ENCODE measurements at places on chromosomes 2 and 18.
A peak's percentile ranks its signal among the peaks of the same experiment; 100 is the strongest.

- DNase-seq, result peak; percentile 9
Measured at GRCh38 chr2:105143467-105144151, 97.9 kb upstream of the GPR45 start.

- DNase-seq, result no peak
Measured at GRCh38 chr18:79445696-79446561, 50.2 kb downstream of the NFATC1 start.

DNA sequence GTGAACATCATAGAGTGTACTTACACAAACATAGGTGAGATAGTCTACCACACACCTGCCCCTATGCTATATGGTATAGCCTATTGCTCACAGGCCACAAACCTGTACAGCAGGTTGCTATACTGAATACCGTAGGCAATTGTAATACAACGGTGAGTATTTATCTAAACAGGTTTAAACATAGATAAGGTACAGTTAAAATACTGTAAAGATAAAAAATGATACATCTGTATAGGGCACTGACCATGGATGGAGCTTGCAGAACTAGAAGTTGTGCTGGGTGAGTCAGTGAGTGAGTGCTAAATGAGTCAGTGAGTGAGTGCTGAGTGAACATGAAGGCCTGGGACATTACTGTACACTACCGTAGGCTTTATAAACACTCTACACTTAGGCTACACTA is 267.0 kb upstream of the HS6ST1 start:
- DNase-seq, result no peak

DNA sequence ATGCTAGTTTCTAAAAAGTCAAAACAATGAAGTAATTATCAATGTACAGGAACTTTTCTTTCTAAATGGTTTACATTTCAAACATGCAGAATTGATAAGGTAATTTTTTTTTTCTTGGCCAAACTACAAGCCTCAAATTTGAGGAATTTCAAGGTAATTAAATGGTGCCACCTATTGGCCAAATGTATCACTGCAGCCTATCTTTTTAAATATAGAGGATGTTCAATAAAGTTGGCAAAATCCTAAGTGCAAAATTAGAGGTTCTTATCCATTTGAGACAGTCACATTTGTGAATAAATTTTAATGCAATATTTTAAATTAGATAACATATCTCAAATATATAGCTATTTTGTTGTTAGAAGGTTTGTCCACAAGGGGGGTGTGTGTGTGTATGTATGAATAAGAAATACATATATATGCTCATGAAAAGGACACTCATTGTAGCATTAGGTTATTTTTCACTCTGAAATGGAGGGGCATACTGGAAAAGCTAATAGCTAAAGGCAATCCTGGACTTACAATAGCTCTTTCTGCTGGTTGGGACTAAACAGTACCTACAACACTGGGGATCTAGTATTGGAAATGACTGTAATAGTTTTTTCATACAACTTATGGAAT is 26.2 kb downstream of the MMADHC start:
- DNase-seq, result no peak

DNA sequence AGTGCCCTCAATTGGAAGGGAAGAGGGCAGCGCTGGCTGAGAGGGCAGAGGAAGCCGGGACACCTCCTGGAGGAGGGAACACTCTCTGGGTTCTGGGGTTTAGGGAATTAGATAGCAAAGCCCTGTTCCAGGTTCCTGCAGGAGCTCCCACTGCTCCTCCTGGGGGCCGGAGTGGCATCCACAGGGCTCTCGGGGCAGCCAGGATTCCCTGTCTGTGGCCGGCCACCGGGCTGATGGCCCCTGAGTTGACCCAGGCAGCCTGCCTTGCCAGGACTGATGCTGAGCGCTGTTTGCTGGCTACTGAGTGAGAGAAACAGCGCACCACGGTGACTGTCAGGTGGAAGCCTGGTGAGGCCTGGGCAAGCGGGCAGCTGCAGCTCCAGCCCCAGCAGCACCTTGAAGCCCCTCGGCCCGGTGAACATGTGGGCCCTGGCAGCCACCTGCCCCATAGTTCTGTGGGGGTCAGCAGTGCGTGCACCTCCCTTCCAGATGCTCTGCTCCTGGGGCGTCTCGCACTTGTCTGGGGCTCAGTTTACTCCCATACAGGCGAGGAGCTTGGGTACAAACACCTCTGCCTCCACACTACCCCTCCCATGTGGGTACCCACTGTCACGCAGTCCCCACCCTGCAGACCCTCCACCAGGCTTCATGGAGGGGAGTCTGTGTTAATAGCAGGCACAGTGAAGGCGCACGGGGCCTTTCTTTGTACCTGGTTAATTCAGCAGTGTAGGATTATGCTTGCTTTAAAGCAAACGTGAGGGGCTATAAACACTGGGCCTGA is 7.7 kb upstream of the ALLC start:
- no peak for DNase-seq

DNA sequence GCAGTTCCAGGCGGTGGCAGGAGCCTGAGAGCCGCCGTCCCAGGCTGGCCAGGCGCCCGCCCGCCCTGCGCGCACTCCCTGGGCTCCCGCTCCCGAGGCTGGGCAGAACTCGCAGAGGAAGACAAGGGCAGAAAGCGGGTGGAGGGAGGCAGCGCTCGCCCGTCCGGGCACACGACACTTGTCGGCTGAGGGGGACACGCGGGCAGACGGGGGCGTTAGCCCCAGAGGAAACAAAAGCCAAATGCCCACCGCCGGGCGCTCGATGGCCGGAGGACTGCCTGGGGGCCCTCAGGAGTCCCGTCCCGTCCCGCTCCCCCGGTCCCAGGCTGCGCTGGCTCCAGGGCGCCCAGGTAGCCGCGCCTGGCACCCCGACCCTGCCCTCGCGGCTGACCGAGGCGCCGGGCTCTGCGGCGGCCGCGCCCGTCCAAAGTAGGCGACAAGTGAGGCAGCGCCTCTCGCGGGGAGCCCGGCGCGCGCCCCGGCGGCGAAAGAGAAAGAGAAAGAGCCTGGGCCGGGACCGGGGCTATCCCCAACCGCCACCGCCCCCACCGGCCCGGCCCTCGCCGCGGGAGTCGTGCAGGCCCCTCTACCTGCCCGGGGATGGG is 491 bp downstream of the L3MBTL4 start:
- DNase-seq, result peak; percentile 5

DNA sequence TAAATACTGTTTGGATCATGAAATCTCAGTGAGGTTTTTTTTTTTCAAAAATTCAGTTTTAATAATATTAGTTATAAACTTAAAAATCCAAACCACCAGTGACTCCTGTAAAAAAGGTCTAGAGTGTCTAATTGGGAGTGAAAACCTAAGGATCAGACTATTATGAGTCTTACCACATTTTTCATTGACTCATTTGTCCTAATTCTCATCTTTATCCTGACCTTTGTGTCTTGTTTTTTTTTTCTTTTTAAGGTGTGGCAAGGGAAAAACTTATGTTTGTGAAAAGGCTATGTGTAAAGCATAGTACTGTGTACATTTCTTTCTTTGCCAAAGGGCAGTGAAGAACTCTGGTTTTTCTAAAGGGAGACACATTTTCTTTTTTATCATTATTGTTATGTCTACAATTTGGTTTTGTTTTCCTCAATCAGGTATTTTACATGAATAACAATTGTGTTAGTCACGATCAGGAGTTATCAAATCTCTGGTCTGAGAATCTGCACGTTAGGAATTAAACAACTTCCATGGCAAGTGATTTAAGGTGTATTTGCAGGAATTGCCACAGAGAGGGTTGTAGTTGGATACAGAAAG is 52.6 kb downstream of the RHBDD1 start:
- DNase-seq, result no peak

DNA sequence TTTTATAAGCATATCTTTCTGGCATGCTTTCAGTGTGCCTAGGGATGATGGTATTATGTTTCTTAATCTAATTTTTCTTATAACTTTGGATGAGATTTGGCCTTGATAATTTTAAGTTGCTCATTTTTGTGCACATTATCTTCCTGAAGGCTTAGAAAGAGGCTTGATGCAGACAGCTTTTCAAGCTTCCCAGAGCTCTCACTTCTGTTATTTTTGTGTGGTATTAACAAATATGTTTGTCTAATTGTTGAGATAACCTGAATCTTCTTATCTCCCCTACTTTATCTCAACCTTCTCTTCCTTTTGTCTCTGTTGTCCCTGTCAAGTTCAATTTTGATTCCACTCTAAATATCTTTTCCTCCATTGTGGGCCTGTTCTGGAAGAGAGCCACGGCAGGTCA is 113.2 kb upstream of the LRRTM1 start:
- DNase-seq, result no peak

- no peak for DNase-seq
Measured at GRCh38 chr2:178478130-178478438, 316 bp downstream of the FKBP7 start.

- no peak for DNase-seq
Measured at GRCh38 chr2:187985923-187986322, 305.8 kb upstream of the GULP1 start.

DNA sequence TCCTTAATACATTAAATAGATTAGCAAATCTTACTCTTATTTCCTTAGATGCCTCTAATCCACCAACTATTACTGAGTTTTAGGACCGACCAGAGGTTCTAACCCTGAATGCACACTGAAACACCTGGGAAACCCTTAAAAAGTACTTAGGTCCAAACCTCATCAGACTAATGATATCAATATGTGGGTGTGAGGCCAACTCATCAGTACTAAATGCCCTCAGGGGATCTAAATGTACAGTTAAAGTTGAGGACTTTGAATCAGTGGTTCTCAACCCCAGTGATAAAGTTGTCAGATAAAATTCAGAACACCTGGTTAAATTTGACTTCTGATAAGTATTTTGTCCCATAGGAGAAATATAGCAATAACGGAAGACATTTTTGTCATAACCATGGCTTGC is 20.9 kb downstream of the MMADHC start:
- DNase-seq, result no peak

DNA sequence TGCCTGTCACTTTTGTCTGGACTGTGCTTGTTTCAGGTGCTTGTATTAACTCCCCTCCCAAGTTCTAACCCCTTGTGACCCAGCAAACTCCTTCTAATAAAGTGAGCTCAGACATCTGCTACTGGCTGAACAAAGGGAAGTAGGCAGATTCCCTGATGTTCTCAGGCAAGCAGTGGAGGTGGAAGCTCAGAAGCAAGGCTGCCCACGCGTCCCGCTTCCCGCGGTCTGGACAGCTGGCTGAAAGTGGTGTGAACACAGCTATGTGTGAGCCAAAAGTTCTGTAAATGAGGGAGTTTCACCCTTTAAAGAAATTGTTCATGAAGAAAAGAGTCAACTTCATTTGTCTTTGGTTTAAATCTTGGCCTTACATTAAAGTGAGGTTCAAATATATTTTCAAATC is 40.0 kb downstream of the NAPG start:
- no peak for DNase-seq

DNA sequence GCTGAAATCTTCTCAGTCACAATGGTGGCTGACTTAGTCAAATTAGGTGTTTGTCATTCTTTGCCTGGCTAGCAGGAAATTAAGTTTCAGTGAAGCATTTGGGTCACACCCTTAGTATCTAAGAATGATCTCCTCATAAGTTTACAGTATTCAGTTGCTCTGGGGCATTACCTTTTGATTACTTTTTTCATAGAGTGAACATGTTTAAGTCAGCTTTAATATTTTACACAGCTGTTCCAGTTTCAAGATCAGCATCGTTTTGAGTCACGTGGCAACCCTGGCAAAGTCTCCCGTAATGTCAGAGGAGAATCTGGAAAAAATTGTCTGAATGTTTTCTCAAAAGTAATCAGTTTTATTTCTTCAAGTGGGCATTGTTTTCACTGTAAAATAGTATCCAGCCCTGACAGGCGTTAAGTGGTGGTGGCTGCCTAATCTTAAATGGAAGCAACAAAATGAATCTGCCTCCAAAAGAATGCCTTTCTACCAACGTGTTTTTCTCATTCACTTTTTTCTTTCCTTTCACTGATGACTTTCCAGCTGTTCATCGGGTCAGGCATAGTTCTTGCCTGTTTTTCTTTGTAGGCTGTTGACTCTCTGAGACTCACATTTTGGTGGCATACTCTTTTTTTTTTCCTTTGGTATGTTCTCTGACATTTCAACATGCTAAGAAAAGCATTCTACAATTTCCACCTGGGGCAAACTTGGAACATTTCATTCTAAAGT is 319.6 kb upstream of the TCF4 start:
- no peak for DNase-seq

GRCh38 chr2:33220533-33220932 is 255.9 kb upstream of the RASGRP3 start:
- DNase-seq, result no peak

DNA sequence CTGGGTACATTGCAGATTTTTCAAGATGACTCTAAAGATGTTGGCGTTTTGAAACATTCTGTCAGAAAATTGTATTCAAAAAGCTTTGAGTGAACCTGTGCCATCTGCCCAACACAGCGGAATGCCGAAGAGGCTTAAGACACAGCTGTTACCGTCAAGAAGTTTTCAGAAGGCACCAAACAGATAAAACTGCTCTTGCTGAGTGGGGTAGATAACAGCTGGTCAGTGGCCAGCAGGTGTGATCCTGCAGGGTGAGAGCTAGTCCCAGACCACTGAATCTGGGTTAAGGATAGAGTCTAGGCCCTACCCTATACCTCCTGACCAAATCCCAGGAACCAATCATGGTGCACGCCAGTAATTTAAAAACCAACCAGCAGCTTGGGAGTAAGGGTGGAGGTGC is 60.5 kb upstream of the B3GNT7 start:
- DNase-seq, result no peak

- DNase-seq, result no peak
Measured at GRCh38 chr2:197993363-197993762, 189.0 kb downstream of the PLCL1 start.

GRCh38 chr2:162072181-162072702 is 1.8 kb downstream of the DPP4 start:
- DNase-seq, result no peak

DNA sequence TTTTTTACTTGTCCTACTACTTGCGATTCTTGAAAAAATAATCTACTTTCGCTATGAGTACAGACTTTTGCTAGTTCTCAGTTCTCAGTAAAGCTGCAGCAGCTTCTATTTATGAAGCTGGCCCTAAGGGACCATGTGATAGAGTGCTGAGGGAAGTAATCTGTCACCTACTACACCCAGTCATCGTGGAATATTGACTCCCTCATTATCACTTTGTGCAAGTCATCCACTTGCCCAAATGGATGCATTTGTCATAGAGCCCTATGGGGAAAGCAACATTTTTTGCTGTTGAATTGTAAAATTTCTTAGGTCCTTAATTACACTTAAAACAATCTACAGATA is 1919.8 kb downstream of the SUCLG1 start:
- DNase-seq, result no peak

DNA sequence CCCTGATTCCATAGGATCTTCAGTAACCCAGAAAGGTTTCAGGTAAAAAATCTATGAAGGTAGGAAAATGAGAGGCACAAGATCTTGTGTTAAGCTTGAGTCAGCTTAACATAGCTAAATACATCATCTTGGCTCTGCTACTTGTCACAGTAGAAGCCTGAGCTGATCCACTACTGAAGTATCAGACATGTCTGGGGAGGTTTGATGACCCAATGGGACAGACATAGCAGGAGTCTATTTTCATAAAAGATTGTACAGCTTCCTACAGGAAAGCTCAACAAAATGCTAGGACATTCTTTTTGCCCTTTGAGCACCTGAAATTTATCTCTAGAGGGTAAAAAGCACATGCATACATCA is 84.3 kb upstream of the FSHR start:
- no peak for DNase-seq
